ENCODE measurements at places on chromosomes 1 and 21. TPM values are rescaled to one million over a fixed set of nuclear protein-coding genes. Genes with fewer than 3 reads are reported as not detected.
A peak's percentile ranks its signal among the peaks of the same experiment; 100 is the strongest.

GRCh38 chr1:145796753-145797152 is 27.1 kb downstream of the RNF115 start:
- no peak for DNase-seq
- H3K4me3 ChIP-seq, result no peak overlapping the region
- H3K27me3 ChIP-seq, result no peaks in the 10 kb centered on the region
- no peaks in the 10 kb centered on the region for H3K36me3 ChIP-seq
- no peaks in the 10 kb centered on the region for H3K4me1 ChIP-seq

- no peak overlapping the region for H3K4me3 ChIP-seq
- no peaks in the 10 kb centered on the region for H3K36me3 ChIP-seq
- no peak for DNase-seq
- H3K27me3 ChIP-seq, result peaks cover 5% of the 10 kb centered on the region
- no peak overlapping the region for H3K27ac ChIP-seq
These were observed 25.0 kb downstream of the SLAMF1 start for GRCh38 chr1:160621633-160622413.

GRCh38 chr21:41086569-41086968 is 81.4 kb upstream of the BACE2 start:
- H3K36me3 ChIP-seq, result no peaks in the 10 kb centered on the region
- H3K27ac ChIP-seq, result no peak overlapping the region
- H3K27me3 ChIP-seq, result no peaks in the 10 kb centered on the region
- no peaks in the 10 kb centered on the region for H3K4me1 ChIP-seq
- DNase-seq, result peak; percentile 55

S100A8 gene
- polyA plus RNA-seq, result not detected

GJA4 gene
- polyA plus RNA-seq, result not detected

SPRR5 gene
- polyA plus RNA-seq, result not detected

- H3K27me3 ChIP-seq, result peaks cover 11% of the 10 kb centered on the region
- H3K27ac ChIP-seq, result no peak overlapping the region
- no peaks in the 10 kb centered on the region for H3K36me3 ChIP-seq
- DNase-seq, result no peak
These were observed 42.3 kb downstream of the CD247 start for GRCh38 chr1:167476061-167476460.

DNA sequence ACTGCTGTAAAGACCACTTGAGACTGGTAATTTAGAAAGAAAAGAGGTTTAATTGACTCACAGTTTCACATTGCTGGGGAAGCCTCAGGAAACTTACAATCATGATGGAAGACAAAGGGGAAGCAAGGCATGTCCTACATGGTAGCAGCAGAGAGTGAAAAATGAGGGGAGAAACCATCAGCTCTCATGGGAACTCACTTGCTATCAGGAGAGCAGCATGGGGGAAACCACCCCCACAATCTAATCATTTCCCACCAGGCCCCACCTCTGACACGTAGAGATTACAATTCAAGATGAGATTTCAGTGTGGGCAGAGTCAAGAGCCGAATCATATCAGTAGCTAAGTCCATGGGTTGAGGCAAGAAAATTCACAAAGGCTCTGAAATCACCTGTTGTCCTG is 23.8 kb upstream of the LYPD8 start:
- no peak for DNase-seq
- H3K27me3 ChIP-seq, result peaks cover 16% of the 10 kb centered on the region
- no peak overlapping the region for H3K27ac ChIP-seq
- peaks cover 6% of the 10 kb centered on the region for H3K4me1 ChIP-seq
- no peak overlapping the region for H3K4me3 ChIP-seq
- H3K36me3 ChIP-seq, result no peaks in the 10 kb centered on the region

GRCh38 chr1:24470592-24470991 is 32.0 kb upstream of the RCAN3 start:
- H3K27me3 ChIP-seq, result no peaks in the 10 kb centered on the region
- H3K4me3 ChIP-seq, result no peak overlapping the region
- no peak overlapping the region for H3K27ac ChIP-seq
- DNase-seq, result no peak

GRCh38 chr1:13748610-13749505 is 48.9 kb downstream of the PRDM2 start:
- peak; percentile 99 for DNase-seq

GRCh38 chr1:237282208-237282783 is 240.3 kb downstream of the RYR2 start:
- H3K4me1 ChIP-seq, result no peaks in the 10 kb centered on the region
- no peaks in the 10 kb centered on the region for H3K36me3 ChIP-seq
- no peak overlapping the region for H3K4me3 ChIP-seq
- no peak overlapping the region for H3K27ac ChIP-seq
- no peaks in the 10 kb centered on the region for H3K27me3 ChIP-seq
- DNase-seq, result peak; percentile 40

DNA sequence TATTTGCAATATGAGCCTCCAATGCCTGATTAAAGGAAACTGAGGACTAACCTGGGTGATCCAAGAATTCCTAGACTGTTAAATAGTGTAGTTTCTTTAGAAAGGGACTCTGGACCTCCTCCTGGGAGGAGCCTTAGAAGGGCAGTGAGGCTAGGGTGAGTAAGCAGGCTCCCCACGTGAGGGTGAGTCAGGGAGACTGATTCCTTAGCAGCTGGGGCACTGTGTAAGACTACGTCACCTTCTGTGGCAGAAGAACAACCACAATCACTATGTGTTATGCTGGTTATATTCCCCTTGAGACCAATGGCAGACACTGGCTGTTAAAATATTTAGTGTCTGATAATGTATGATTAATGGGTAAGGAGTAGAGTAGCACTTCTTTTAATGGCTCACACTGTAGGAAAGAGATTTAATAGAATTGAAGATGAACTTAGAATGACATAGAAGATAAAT is 53.3 kb upstream of the SYT14 start:
- peak overlapping the region; percentile 99 for H3K27ac ChIP-seq
- no peak for DNase-seq
- H3K36me3 ChIP-seq, result no peaks in the 10 kb centered on the region
- peak overlapping the region; percentile 5 for H3K4me3 ChIP-seq
- H3K27me3 ChIP-seq, result no peaks in the 10 kb centered on the region
- peaks cover 25% of the 10 kb centered on the region for H3K4me1 ChIP-seq

GRCh38 chr1:114559356-114559755 is 22.1 kb downstream of the BCAS2 start:
- H3K27me3 ChIP-seq, result no peaks in the 10 kb centered on the region
- H3K4me1 ChIP-seq, result no peaks in the 10 kb centered on the region

Measured in SK-N-SH (cell line).